ENCODE measurements at places on chromosomes 2 and 18.

DNA sequence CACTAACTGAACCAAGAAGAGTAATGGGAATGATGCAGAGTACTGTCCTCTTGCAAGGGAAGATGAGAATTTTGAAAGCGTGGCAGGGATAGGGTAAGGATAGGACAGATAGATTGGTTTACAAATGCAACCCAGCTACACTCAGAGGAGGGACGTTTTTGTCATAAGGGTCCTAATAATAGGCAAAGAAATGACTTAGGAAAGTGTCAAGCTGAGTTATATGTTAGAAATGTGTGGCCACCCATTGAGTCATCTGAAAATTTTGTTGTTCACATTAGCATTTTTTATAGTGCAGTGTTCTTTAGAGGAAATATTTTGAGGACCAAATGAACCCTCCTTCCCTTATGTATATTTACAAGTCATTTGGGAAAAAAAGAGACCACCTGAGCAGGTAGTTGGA lies 137.5 kb downstream of the PHLPP1 start:
- no peak for DNase-seq

DNA sequence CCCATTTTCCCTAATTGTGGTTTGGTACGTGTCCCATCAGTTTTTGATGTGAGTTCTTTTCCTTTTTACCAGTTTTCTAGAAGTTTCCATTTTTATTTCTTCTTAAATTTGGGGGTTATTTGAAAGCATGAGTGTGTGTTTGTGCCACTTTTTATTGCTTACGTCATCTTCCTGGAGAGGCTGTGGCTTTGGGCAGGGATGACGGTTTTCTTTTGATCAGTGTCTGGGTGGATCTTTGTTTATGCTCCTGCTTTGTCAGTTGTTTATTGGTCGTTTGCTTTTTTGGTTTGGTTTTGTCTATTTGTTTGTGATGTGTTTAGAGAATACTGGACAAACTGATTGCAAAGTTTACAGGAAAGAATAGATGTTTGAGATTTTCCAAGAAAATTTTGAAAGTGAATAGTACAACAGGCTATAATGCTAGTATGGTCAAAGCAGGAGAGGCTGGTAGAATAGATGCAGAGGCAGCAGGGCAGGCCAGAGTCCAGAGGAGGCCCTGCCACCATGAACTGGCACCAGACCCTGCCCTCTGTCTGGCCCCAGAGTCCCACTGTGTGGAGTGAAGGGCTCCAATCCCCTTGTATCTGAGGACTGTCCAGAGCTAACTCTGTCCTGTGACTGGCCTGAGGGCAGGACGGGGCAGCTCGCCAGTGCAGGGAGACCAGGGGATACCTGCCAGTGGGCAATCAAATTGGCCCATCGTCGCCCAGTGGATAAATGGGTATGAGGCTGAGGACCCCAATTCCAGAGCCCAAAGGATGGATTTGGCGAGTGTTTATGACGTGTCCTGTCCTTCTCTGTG lies 23.4 kb upstream of the SNED1 start:
- no peak for DNase-seq

DNA sequence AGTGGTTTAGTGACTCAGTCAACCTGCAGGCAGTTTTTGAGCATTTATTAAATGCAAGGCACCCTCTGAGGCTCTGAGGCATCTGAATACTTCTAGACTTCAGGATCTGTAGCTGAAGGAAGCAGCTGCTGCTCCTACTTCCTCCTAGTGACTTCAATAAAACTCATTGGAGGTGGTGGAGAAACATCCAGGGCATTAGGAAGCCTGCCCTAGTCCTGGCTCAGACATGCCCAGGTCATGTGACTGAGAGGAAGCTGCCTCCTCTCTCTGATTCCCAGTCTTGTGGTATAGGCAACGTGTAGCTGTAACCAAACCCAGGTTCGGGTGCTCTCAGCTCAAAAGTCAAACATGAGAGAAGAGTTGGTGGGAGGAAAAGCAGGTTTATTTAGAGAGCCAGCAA lies 287.2 kb upstream of the GYPC start:
- DNase-seq = no peak

GRCh38 chr2:222355860-222356259 lies 57.1 kb upstream of the PAX3 start:
- DNase-seq = no peak

DNA sequence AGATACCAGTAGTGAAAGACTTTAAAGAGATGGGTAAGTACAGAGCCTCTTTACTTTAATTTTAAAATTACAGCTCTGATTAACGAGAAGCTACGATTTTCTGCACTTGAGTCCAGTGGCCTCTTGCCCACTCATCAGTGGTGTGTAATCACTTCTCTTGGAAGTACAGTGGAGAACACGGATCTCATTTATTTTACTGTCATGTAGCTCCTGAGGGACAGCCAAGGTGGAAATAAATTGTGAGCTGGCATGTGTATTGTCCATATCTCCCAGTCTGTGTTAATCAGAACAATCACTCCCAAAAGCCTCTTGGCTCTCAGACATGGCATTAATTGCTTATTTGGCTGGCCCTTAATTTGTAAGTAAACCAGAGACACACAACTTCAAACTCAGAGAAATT lies 69.4 kb downstream of the LOXHD1 start:
- no peak for DNase-seq

DNA sequence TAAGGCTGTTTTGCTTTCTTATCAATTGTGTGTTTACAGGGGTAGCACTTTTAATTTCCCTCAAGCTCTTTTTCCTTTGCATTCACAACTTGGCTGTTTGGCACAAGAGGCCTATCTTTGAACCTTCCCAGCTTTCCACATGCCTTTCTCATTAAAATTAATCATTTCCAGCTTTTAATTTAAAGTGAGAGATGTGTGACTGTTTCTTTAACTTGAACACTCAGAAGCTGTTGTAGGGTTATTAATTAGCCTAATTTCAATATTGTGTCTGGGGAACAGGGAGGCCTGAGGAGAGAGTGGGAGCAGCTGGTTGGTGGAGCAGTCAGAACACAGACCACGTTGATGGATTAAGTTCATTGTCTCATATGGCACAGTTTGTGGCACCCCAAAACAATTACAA lies 4.7 kb downstream of the ASB1 start:
- no peak for DNase-seq

DNA sequence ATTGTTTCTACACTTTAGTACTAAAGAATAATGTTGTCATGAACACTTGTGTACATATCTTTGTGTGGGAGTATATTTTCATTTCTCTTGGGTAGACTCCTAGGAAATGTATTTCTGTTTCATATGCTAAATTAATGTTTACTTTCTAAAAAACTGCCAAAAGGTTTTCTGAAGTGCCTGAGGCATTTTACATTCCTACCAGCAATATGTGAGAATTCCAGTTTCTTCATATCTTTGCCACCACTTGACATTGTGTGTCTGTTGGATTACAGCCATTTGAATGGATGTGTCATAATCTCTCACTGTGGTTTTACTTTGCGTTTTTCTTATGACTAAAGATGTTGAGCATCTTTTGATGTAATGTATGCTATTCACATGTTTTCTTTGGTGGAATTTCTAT lies 428.2 kb upstream of the KCNH7 start:
- DNase-seq = no peak

DNA sequence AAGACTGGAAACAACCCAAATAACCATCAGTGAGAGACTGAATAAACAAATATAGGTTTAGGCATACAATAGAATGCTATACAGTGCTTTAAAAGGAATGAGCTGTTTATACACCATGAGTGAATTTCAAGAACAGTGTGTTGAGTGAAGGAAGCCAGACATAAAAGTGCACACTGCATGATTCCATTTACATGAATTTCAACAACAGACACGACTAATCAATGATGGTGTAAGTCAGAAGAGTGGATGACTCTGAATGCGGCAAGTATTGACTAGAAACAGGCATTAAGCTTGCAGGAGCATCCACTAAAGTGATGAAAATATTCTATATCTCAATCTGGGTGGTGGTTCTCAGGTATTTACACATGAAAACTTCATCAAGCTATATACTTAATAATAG lies 142.7 kb upstream of the SLC39A10 start:
- DNase-seq = no peak

DNA sequence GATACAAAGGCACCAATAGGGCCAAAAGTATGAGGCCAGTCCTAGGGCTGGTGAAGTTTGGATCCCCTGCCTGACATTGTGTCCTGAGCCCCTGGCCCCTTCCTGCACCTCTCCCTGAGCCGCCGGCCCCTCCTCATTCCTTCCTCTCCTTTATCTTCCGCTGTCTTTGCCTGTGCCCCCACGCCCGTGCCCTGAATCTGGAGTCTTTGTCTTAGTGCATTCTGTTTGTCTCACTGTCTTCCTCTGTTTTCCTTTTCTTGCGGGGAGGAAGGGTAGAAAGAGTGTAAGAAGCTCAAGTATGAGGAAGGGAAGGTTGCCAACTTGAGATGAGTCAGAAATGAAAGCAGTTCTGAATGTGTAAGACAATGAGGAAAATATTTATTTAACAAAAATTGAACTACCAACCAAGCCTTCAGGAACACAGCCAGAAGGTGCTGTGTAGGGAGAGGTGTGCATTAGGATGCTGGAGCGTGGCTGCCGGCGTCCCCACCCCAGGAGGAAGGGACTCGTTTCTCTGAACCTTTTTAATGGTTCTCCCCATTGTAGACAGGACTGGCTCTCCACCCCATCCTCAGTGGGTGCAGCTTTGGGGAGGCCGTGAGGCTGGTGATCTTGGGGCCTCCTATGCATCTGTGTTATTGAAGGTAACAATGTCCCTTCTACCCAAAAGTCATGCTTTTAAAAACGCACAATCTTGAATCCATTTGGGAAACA lies 133.1 kb downstream of the NEDD4L start:
- no peak for DNase-seq

DNA sequence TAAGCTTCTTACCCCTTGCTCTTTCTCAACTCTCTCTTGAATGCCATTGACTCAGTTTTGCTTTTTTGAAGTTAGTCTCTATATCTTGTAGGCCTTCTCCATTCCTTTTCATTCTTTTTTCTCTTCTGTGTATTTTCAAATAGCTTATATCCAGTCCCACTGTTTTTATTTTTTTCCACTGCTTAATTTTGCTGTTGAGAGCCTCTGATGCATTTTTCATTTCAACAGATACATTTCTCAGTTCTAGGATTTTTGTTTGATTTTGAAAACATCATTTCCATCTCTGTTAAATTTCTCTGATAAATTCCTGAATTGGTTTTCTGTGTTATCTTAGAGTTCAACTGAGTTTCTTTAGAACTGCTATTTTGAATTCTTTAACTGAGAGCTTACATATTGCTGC lies 45.9 kb downstream of the MIB1 start:
- no peak for DNase-seq

DNA sequence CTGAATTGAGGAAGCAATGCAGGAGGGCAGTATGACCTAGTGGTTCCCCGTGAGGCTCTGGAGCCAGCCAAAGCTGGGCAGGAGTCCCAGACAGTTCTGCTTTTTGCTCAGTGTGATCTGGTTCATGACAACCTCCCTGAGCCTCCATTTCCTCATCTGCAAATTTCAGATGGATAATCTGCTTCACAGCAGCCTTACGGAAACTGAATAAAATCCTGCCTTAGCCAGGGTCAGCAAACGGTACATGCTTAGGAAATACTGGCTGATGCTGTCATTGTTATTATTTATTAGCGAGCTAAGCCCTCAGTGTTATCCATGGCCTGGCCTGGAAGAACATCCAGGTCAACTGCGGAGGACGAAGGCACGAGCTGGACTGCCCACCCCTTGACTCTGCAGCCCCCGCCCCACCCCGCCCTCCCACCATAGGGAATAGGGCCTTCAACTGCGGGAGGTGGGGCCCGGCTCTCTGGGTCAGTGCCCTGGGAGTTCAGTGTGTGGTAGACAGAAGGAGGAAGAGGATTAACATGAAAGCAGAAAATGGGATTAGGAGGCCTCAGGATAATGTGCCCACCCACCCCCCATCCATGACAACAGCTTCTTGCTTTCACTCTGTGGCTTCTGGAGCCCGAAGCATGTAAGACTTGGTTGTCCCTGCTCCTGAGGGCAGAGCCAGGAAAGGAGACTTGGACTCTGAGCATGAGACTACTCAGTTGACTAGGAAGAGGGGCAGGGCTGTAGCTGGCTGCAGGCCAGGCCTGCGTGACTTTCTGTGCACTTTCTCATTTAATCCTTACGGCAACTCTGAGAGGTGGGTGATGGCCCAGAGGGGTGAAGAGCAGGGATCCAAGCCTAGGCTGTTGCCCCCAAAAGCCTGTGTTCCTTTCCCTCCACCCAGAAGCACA lies 13.1 kb downstream of the PKDCC start:
- no peak for DNase-seq

DNA sequence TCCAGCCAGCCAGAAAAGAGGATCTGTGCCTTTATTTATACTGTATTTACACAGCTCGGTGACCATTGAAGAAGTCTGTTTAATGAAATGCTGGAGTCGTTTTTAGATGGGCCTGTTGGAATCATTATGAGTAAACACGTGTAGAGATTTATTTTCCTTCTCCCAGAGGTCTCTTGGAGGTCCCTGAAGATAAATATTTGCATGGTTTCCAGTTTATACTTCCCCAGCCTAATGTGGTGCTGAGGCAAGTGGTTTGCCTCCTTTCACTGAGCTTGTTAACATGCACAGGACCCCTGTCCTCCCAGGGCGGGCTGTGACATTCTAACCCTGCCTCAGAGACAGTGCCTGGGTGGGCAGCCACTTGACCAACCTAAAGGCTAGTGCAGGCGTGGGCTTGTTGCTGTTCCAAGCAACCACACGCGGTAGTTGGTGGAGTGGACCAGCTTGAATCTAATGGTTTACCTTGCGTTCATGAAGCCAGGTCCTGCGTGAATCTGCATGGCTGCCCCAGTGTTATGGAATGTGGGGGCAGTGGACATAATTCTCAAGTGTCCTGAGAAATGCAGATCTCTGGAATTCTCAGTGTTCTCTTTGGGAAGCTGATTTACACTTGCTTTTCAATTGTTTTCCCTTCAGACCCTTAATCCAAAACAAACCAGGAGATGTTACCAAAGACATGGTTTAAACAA lies 130.2 kb upstream of the DLX2 start:
- no peak for DNase-seq

- DNase-seq = no peak
Measured at GRCh38 chr18:63098018-63098981, 221.3 kb downstream of the BCL2 start.

- DNase-seq = no peak
Measured at GRCh38 chr2:108226564-108226963, 13.2 kb upstream of the SULT1C3 start.

DNA sequence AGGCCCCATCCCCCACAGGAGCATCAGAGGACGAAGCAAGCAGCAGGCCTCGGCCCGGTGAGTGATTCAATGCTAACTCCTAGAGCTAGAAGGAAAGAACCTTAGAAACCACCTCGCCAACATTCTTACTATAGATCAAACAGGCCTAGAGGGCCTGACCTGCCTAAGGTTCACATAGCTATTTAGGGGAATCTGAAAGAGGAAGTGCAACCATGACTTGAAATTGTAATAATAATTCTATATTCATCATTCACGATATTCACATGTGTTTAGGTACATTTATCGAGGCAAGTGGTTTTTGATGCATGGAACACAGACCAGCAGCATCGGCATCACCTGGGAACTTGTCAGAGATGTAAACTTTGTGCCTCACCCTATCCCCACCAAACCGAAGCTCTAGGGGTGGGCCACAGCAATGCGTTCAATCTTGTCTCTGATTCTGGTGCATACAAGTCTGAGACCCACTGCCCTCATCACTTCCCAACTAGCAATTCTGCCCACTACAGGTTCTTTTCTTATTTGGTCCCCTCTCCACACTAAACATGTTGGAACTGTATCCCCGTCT lies 78.0 kb upstream of the DNMT3A start:
- DNase-seq = no peak
